ENCODE measurements at places on chromosomes 5 and 9.

GRCh38 chr9:36940500-36940853 is 93.6 kb downstream of the PAX5 start:
- DNase-seq: no peak

- no peak for DNase-seq
These were observed 135.3 kb downstream of the YIPF5 start for GRCh38 chr5:144035046-144035740.

DNA sequence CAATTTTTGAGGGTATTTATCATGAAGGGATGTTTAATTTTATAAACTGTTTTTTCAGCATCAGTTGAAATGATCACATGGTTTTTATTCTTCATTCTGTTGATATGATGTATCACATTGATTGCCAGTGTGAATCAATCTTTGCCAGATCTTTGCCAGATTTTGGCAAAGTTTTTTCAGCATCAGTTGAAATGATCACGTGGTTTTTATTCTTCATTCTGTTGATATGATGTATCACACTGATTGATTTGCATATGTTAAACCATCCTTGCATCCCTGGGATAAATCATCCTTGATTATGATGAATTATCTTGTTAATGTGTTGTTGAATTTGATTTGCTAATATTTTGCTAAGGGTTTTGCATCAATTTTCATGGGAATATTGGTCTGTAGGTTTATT is 140.9 kb upstream of the TAS2R1 start:
- no peak for DNase-seq

DNA sequence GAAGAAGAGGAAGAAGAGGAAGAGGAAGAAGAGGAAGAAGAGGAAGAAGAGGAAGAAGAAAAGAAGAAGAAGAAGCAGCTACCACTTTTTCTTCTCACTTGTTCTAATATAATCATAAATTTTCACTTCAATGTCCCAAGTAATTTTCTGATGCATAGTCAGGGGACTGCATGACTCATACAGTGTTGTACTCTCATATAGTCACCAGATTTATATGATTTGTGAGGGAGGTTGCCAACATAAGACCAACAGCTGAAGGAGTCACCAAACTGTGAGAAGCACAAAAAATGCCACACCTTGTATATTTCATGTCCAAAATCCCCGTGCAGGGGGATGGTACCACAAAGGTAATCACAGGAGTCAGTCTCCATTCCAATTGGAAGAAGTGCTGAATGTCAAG is 32.7 kb upstream of the DMRTA1 start:
- DNase-seq: no peak

GRCh38 chr9:130186839-130187522 is 14.8 kb downstream of the NCS1 start:
- DNase-seq: no peak

GRCh38 chr9:132075853-132076252 is 3.8 kb downstream of the MED27 start:
- DNase-seq: no peak

DNA sequence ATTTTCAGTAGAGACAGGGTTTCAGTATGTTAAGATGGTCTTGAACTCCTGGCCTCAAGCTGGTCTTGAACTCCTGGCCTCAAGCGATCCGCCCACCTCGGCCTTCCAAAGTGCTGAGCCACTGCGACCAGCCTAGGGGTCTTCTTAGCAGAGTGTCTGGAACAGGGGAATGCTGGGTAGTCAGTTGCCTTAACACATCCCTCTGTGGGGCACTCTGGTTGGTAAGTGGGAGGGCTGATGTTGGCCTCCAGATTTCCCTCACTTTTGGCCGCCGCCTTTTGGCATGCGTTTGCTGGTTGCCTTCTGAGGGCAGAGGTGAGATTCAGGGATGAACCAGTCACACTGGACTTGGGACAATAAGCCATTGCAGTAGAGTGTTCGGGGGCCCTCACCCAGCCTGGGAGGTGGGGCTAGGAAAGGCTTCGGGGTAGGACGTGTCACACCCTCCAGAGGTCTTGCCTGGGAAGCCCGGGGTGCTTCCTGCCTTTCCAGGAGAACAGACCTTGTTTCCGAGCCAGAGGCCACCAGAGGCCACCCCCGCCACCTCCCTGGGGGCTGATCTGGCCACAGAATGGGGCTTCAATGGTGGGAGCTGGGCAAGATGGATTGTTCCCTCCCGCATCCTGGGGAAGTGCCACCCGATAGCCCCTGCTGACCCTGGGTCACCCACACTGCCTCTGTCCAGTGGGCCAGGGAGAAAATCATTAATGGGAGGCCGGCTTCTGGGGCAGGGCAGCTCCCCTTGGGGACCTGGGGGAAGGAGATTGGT is 13.3 kb downstream of the FGF18 start:
- DNase-seq: no peak

- peak; percentile 30 for DNase-seq
These were observed 7.6 kb downstream of the CRAT start for GRCh38 chr9:129102791-129103594.

GRCh38 chr5:41795125-41795524 is 75.1 kb downstream of the OXCT1 start:
- no peak for DNase-seq

- DNase-seq: no peak
These were observed 74.6 kb downstream of the MRPL36 start for GRCh38 chr5:1724822-1725602.

- DNase-seq: no peak
These were observed 140.5 kb downstream of the ENTREP1 start for GRCh38 chr9:69465473-69465872.

DNA sequence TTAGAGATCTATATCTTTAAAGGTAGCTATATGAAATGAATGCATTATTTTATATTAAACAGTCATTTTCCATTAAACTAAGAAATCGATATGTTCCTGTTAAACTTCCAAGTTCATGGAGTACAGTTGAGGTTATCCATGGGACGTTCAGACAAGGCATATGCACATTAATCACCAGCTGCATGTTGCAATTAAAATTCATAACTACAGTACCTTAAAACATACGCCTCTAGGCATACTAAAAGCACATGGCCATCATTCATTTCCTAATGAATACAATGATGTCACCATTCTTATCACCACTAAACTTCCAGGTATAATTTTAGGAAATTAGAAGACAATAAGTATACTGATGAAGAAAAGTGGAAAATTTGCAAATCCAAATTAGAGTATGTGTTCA is 174.3 kb downstream of the CDH12 start:
- DNase-seq: no peak

DNA sequence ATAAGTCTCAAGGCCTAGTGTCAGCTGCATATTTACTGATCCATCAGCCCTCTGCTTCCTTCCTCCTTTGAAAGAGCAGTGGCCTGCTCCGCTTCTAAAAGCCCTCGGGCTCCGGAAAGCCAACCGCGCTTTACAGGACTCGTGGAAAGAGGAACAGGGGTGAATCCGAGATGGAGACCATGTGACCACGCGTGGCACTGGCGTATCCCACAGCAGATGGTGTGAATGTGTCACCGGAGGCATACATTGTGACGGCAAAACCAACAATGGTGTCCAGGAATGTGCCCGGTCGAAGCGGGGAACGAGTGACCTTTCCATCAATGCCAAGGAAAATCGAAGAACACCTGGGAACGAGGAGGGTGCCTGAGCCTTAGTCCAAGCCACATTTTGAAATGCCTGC is 484.6 kb downstream of the SPATA31A7 start:
- no peak for DNase-seq

- no peak for DNase-seq
These were observed 48.8 kb upstream of the EDIL3 start for GRCh38 chr5:84433461-84433860.

DNA sequence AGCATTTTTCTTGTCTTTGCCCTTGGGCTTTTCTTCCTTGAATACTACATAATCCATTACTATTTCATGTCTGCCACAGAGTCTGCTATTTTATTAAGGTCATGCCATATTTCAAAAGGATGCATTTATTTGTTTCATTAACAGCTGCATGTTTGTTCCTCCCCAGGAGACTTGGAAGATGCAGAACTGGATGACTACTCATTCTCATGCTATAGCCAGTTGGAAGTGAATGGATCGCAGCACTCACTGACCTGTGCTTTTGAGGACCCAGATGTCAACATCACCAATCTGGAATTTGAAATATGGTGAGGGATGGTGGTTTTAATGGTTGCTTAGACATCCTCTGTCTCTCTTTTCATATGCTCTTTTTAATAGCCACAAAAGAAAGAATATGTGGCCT is 4.0 kb downstream of the IL7R start:
- DNase-seq: no peak

- no peak for DNase-seq
These were observed 29.7 kb upstream of the TDRD7 start for GRCh38 chr9:97382099-97382718.

- no peak for DNase-seq
These were observed 68.6 kb downstream of the RGS3 start for GRCh38 chr9:113531919-113532808.

GRCh38 chr5:53045263-53045662 is 56.1 kb downstream of the ITGA2 start:
- no peak for DNase-seq

GRCh38 chr5:14743601-14744295 is 79.2 kb downstream of the OTULIN start:
- no peak for DNase-seq

DNA sequence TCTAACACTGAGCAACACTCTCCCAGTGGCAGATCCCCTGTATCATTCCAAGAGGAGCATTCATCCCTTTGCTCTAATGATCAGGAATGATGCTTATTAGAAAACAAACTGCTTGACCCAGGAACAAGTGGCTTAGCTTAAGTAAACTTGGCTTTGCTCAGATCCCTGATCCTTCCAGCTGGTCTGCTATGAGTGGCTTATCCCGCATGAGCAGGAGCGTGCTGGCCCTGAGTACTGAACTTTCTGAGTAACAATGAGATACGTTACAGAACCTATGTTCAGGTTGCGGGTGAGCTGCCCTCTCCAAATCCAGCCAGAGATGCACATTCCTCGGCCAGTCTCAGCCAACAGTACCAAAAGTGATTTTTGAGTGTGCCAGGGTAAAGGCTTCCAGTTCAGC is 29.7 kb downstream of the GABRP start:
- DNase-seq: no peak

DNA sequence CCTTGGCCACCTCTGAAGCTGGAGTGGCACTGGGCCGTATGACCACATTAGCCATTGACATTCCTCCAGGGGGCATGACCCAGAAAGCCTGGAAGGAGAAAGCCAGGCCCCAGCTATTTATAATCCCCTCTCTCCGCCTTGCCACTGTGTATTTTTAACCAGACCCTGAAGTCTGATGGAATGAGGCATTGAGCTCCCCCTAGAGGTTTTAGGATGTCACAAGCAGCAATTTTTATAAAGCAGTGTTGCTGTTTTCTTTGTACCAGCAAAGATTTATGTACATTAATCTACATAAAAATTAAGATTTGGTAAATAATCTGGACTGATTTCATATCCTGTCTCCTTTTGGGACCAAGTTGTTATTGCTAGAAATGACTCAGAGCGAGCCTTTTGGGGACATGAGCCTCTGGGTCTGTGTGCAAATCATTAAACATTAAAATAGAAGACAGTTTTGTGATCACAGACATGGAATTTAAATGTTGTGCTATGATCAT is 127.1 kb downstream of the TRIO start:
- DNase-seq: no peak

DNA sequence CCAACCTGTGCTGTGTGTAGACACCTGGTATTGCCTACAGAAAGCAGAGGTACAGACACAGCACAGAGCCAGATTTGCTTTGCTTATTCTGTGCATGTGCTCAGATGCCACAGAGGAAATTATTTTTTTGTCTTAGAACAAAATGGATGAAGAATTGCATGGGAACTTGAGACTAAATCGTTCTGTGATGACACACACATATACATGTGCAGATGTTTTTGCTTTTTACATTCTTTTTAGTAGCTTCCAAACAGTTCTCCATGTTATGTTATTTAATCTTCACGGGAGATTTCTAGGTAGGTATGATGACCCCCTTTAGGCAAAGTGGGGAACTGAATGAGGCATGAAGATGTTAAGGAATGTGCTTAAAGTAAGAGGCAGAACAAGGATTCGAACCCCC is 221.5 kb upstream of the PANK3 start:
- DNase-seq: no peak

GRCh38 chr5:40112875-40113274 is 566.8 kb upstream of the PTGER4 start:
- DNase-seq: no peak

GRCh38 chr9:91117959-91118703 is 243.6 kb downstream of the AUH start:
- DNase-seq: no peak

DNA sequence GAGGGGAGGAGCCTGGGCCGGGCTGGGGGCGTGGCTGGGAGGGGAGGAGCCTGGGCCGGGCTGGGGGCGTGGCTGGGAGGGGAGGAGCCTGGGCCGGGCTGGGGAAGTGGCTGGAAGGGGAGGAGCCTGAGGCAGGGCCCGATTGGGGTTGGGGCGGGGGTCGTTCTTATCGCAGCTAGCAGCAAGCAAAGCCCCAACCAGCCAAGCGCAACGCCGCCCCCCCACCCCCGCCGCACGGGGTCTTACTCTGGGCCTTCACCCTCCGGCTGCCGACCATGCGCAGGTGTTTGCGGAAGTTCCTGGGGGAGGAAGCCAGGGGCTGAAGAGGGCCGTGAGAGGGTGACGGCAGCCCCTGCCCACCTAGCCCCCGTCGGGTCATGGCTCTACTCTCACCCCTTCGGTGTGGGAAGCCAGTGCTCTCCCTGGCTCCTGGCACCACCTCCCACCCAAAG is 5.0 kb downstream of the NSMF start:
- DNase-seq: peak; percentile 57

- DNase-seq: no peak
These were observed 3.7 kb downstream of the ANGPTL2 start for GRCh38 chr9:127118597-127119319.

- no peak for DNase-seq
These were observed 293.4 kb downstream of the EDIL3 start for GRCh38 chr5:84091127-84091799.

DNA sequence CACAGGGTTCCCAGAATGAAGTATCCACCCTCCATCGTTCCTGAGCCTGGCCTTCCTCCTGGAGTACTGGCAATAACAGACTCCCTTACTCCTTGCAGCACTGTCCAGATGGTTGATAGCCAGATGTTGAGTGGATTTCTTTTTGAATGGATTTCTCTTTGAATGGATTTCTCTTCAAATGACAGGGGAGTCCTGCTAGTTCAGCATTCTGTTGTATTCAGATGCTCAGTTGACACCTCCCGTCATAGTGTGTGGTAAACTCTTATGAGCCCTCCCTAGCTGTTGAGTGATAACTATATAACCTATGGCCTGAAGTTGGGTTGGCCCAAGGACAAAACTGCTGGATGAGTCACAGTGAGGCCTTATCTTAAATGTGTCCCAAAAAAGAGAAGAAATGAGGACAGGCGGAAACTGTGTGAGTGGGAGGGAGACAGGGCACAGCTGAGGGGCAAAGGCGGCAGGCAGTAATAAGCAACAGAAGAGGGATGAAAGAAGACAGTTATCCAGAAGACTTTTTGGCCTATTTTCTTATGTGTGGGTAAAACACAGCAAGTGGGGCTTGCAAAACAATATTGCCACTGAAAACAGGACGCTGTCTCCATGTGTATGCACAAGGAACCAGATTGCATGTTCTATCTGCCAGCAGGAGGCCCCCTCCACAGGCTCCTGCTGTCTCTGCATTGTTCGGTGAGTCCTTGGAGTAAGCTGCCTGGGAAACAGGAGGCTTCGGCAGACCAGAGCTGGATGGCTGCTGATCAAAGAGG is 209.5 kb upstream of the S1PR3 start:
- no peak for DNase-seq

- no peak for DNase-seq
These were observed 1.8 kb downstream of the RPL12 start for GRCh38 chr9:127449332-127449966.

- DNase-seq: no peak
These were observed 588.2 kb upstream of the FTMT start for GRCh38 chr5:121263456-121263855.
